ENCODE measurements at places on chromosomes 11 and 22. TPM values are rescaled to one million over a fixed set of nuclear protein-coding genes. Genes with fewer than 3 reads are reported as not detected.

The UBQLN3 gene
- total RNA-seq = 0.22 TPM

The SCARF2 gene
- total RNA-seq = 21.1 TPM

The TMEM45B gene
- 0.87 TPM for total RNA-seq

The OR52N5 gene
- total RNA-seq = 0.29 TPM

The C11orf52 gene
- total RNA-seq = 3.1 TPM

The KMT2A gene
- 43.6 TPM for total RNA-seq

The ME3 gene
- total RNA-seq = 49.4 TPM

The SLC25A45 gene
- 8.7 TPM for total RNA-seq

The CLTCL1 gene
- total RNA-seq = 10.9 TPM

The IGLL1 gene
- total RNA-seq = not detected

The VSIG10L2 gene
- not detected for total RNA-seq

The MMP11 gene
- 5.7 TPM for total RNA-seq

The UPK2 gene
- total RNA-seq = not detected

The SAAL1 gene
- total RNA-seq = 9.4 TPM

The MIOX gene
- total RNA-seq = not detected

The MUC6 gene
- total RNA-seq = not detected

The OTUB1 gene
- total RNA-seq = 44.3 TPM

The BTBD18 gene
- not detected for total RNA-seq

The TNRC6B gene
- 37.4 TPM for total RNA-seq

The OMP gene
- total RNA-seq = not detected

The RFPL3 gene
- not detected for total RNA-seq

The VPREB1 gene
- not detected for total RNA-seq

The DEUP1 gene
- not detected for total RNA-seq

- no peak for DNase-seq
Observed at GRCh38 chr11:68036141-68036716, 2.6 kb upstream of the TCIRG1 start.

GRCh38 chr11:19792510-19792909 lies 79.9 kb downstream of the NAV2 start:
- no peak for DNase-seq

GRCh38 chr11:117423046-117423575 lies 95.5 kb downstream of the CEP164 start:
- DNase-seq = peak; percentile 43

GRCh38 chr11:72720047-72720446 lies 32.2 kb downstream of the ARAP1 start:
- DNase-seq = no peak

- DNase-seq = no peak
Observed at GRCh38 chr11:22558664-22559063, 67.0 kb downstream of the FANCF start.

DNA sequence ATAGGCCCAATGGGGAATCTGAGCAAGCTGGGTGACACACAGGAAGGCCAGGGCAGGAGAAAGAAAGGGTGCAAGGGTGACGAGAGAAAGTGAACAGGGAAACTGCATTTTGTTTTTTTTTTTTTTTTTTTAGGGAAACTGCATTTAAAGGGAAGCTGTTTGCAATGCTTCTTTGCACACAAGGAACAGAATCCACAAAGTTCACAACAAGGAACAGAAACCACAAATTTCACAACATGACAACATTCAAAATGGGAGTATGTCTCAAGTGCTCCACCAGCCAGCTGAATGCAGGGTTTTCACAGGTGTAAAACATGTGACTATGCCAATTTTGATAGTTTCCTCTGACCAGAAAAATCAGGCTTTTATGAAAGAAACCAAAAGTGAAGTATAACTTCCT lies 6.8 kb upstream of the PLAAT3 start:
- no peak for DNase-seq

- peak; percentile 65 for DNase-seq
Observed at GRCh38 chr11:17556999-17557398, 9.9 kb downstream of the OTOG start.

GRCh38 chr11:10387206-10388083 lies 67.6 kb upstream of the AMPD3 start:
- peak; percentile 77 for DNase-seq

DNA sequence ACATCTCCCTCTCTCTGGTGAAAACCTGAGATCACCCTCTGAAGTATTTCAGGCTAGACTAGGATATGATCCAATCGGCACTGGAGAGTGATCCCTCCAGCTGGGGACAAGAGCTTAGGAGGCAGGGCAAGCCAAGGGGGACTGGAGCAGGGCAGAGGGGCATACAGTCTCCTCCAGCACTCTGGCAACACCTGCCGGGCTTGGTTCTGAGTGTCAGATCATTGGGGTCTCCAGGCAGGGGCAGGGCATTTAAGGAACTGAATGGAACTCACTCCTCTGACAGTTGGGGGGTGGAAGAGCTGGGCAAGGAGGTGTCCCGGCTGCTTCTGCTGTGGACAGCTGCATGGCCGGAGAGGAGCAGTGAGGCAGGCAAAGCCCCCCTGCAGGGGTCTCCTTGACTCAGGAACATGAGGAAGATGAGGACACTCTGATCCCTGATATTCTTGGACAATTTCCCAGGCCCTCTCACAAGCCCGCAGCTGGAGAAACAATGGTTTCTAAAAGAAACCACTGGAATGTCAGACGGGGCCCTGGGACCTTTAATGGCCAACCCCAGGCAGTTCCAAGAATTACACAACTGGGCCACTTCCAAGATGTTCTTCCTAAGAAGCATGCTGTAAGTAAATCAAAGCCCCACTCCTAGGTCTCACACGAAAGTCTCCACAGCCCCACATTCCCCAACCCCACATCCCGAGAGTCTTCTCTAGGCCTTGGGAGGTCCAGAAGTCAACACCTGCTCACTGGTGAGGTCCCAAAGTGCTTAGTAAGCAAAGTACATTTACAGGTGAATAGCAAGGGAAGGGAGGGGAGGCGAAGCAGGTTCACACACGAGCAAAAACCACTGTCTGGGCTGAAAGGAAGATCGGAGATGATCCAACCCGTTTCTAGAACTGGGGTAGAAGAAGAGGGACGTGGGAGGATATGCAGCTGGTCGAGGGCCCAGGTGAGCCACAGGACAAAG lies 1.2 kb upstream of the CCDC86 start:
- DNase-seq = no peak

- DNase-seq = peak; percentile 89
Observed at GRCh38 chr22:29308791-29309262, 2.4 kb downstream of the GAS2L1 start.

- no peak for DNase-seq
Observed at GRCh38 chr11:14587258-14587657, 56.3 kb upstream of the PDE3B start.

DNA sequence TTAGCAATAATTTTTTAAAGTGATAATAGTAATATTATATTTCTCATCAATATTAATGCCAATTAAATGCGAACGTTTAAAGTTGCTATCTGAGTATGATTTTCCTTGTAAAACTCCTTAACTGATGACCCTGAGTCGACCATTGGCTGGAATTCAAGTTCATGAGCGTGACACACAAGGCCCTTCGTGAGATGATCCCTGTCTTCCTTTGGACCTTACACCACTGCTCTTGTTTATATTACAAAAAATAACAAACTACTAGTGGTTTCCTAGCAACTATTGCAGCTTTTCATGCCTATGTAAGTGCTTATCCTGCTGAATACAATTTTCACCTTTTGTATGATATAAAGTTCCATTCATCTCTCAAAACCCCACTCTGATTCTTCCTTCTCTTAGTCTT lies 752.9 kb downstream of the CNTN5 start:
- no peak for DNase-seq

GRCh38 chr11:27296497-27296896 lies 66.5 kb downstream of the CCDC34 start:
- no peak for DNase-seq

DNA sequence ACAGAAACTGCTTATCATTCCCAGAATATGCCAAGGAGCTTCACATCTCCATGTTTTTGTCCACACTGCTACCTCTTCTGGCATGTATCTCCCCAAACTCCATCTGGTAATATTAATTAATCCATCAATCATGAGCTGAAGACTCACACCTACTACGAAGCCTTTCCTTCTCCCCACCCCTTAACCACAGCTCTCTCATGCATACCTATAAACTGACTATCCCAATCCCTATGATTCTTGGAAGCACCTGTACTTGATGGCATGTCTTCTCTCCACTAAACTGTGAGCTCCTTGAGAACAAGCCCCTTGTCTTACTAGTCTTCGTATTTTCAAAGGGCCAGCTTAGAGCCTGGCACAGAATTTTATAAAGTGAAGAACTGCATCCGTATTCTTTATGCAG lies 47.3 kb downstream of the RELT start:
- DNase-seq = no peak

GRCh38 chr11:12862696-12863469 lies 146.2 kb upstream of the RASSF10 start:
- DNase-seq = no peak

GRCh38 chr22:40791241-40791640 lies 27.9 kb downstream of the SLC25A17 start:
- no peak for DNase-seq

GRCh38 chr11:130519128-130519932 lies 70.9 kb downstream of the ADAMTS15 start:
- DNase-seq = no peak

DNA sequence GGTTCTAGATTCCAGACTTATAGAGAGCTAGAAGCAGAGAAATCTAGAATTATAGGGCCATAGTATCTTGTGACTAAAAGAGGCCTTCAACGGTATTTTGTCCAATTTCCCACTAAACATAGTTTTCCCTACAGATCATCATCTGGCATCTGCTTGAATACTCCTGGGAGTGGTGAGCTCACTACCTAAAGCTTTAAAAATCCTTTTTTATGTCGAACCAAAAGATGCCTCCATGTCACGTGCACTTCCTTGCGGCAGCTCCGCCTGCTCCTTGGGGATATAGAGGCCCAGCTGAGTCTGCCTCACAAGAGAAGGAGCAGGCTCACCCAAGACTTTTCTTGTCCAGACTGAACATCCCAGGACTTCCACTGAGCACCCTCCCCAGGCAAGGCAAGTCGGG lies 4.3 kb upstream of the MB start:
- DNase-seq = no peak

DNA sequence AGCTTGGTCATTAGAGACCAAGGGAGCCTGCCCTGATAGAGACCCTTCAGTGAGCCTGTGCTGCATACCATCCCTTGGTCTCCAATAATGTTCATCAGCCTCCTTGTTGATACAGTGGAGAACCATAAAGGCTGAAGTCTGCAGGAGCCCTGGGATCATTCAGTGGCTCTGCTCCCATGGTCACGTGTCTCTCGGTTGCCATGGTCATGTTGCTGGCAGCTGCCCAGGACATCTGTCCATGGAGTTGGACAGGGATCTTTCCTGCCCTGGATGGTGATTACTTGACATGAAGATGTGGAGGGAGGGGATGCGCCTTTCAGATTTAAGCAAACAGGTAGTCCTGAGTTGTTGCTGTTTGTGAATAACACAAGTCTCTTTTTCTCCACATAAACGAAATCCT lies 38.2 kb downstream of the CYB5R2 start:
- no peak for DNase-seq

GRCh38 chr11:64152841-64153691 lies 12.8 kb downstream of the MACROD1 start:
- DNase-seq = peak; percentile 92

GRCh38 chr22:40426594-40427333 lies 56.4 kb downstream of the SGSM3 start:
- DNase-seq = peak; percentile 76

DNA sequence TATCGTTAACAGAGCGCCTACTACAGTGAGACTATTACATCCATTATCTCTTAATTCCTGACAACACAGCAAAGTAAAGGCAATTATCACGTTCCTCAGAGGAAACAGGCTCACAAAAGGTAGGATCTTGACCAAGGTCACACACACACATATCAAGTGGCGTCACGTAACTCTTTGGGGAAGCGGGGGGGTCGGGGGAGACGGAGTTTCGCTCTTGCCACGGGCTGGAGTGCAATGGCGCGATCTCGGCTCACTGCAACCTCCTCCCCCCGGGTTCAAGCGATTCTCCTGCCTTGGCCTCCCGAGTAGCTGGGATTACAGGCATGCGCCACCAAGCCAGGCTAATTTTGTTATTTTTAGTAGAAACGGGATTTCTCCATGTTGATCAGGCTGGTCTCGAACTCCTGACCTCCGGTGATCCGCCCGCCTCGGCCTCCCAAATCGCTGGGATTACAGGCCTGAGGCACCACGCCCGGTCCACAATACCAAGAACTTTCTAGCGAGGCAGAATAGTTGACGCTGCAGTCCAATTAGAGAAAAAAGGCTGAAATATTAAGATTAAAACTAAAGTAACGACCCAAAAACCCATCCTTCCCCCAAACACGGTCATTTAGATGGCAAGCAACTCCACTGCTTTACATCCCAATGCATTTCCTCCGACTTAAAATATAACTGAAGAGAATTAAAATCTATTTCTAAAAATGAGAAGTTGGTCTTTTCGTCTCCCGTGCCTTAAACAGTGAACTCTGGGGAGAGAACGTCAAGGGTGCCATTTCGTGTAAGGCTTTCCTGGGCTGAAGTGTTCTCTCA lies 1.2 kb downstream of the DDX17 start:
- DNase-seq = no peak

GRCh38 chr11:44351006-44351660 lies 41.2 kb upstream of the ALX4 start:
- no peak for DNase-seq

DNA sequence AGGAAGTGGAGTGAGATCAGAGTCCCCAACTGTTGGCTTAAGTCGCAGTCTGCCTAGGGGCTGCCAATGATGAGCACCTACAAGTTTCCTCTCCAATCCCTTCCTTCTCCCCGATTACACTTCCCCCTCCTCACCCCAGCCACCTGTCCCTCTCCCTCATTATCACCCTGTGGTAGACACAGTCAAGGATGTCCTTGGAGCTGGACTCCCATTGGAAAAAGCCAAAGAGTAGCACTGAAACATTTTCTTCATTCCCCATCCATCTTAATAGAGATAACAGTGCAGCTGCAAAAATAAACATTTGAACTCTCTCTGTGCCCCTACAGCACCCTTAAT lies 146.2 kb downstream of the DBX1 start:
- no peak for DNase-seq

DNA sequence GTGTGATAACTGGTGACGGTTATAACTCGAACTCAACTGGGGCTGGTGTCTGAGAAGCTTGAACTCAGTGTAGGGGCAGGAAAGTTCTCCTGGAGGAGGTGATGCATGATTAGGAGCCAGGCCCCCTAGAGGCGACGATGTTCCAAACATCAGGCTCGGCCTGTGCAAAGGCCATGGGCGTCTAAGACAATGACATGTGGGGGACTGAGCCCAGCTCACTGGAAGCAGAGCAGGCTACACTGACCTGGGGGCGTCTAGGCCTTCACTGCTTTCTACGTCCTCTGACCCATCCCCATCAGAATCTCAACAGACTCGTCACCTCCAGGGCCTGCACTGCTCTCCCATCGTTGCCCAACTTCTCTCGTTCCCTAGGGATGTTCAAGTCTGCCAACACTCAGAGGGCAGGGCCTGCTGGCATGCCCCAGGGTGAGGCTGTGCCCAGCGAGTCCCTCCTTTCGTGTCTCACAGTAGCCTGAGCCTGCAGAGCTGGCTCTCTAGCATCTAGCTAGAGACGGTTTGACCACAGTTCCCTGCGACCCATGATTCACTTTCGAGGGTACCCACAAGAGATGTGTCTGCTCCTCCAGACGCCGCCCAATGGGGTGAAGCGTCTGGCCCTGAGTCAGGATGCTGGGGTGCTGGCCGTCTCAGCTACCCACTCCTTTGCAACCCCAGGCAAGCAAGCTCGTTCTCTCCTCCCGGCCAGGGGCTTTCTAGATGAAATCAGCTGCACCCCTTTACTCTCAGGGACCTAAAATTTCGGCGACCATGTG lies 1.1 kb upstream of the ATG16L2 start:
- no peak for DNase-seq

- DNase-seq = no peak
Observed at GRCh38 chr22:39024519-39025308, 3.8 kb downstream of the APOBEC3D start.

GRCh38 chr11:70036971-70037882 lies 40.9 kb upstream of the ANO1 start:
- DNase-seq = peak; percentile 57

- DNase-seq = no peak
Observed at GRCh38 chr22:24144056-24144777, 37.1 kb upstream of the SUSD2 start.
